ENCODE measurements at places on chromosomes 6 and 20.
A peak's percentile ranks its signal among the peaks of the same experiment; 100 is the strongest.

DNA sequence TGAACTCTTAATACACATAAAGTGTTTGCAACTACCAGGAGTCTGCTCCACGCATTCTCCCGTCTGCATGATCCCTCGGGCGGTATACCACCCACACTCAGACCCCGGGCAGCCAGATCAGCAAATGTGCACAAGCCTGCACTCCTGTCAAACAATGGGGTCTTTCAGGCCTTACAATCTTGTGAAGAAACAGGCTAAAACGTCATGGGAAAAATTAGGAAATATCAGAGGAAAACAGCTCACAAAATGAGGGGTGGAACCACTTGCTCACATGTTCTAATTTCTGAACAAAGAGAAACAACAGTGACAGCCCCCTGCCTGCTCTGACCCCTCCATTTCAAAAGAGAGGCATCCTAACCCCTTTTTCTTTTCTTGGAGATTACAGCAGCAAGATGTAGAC lies 69.4 kb downstream of the BACH2 start:
- no peak for DNase-seq

DNA sequence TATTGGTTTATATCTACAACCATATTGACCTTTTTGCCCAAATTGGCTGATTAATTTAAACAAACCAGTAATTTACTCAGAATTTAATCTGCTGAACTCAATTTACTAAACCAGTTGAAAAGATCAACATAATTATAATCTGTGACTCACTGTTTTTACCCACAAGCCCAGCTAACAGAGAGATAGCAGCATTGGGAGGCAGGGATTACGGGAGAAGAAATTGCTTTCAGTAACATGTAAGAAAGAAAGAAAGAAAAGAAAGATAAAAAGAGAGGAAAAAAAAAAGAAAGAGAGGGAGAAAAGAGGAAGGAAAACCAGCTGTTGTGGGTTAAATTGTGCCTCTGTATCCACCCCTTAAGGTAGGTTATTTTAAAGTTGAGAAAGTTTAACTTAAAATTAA lies 13.3 kb upstream of the RHAG start:
- no peak for DNase-seq

DNA sequence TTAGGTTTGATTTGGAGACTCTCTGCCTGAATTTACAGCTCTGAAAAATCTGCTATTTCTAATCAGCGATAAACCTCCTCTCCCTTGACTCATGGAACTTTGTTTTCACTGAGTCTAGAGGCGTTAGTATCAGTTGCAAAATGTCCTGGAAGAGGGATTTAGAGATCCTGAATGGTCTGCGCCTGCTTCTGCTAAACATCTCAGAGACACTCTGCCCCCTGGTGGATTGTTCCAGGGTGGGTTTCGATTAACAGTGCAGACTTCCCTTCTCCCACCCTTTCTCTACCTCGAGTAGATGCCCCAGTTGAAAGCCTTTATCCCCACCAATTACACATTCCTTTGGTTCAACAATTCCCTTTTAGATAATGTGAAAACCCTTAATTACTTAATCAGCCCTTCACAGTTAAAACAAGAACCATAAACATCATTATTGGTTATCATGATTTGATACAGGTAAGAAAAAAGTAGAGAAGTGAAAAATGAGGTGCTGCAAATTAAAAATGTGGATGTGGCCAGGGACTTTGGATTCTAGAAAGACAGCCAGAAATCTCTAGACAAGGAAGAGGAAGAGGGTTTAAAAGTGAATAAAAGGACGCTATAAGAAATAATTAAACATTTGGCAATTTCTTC lies 5.5 kb downstream of the HTR1B start:
- no peak for DNase-seq

DNA sequence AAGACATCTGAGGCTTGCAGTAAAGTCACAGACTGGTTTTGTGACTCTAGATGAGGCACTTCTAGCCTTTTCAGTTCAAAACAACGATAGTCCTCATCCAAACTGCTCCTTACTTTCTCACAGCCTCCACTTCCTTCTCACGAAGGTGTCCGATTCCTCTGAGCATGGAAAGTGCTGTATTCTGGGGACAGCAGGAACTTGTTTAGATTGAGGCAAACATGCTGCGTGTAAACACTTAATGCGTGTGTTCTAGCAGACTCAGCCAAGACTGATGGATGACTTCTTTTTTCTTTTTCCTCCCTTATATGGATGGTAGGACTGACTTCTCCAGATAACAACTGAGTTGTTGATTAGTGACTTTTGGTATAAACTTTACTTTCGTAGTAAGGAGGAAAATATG lies 80.2 kb upstream of the PRDM1 start:
- DNase-seq: no peak

GRCh38 chr6:63817492-63818050 lies 182.0 kb downstream of the PHF3 start:
- no peak for DNase-seq

DNA sequence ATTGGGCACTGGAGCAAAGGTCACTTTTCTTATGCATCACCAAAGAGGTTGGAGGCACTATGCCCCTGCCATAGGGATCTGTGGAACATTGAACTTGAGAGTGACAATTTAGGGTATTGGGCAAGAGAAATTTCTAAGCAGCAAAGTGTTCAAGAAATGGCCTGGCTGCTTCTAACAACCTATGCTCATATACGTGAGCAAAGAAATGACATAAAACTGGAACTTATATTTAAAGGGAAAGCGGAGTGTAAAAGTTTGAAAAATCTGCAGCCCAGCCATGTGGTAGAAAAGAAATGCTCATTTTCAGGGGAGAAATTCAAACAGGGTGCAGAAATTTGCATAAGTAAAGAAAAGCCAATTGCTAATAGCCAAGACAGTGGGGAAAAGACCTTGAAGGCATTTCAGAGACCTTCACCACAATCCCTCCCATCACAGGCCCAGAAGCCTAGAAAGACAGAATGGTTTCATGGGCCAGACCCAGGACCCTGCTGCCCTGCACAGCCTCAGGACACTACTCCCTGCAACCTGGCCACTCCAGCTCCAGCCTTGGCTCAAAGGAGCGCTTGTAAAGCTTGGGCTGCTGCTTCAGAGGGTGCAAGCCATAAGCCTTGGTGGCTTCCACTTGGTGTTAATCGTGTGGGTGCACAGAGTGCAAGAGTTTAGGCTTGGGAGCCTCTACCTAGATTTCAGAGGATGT lies 24.4 kb downstream of the NCR2 start:
- DNase-seq: no peak

- no peak for DNase-seq
Observed at GRCh38 chr6:35048631-35049083, 92.5 kb downstream of the TCP11 start.

DNA sequence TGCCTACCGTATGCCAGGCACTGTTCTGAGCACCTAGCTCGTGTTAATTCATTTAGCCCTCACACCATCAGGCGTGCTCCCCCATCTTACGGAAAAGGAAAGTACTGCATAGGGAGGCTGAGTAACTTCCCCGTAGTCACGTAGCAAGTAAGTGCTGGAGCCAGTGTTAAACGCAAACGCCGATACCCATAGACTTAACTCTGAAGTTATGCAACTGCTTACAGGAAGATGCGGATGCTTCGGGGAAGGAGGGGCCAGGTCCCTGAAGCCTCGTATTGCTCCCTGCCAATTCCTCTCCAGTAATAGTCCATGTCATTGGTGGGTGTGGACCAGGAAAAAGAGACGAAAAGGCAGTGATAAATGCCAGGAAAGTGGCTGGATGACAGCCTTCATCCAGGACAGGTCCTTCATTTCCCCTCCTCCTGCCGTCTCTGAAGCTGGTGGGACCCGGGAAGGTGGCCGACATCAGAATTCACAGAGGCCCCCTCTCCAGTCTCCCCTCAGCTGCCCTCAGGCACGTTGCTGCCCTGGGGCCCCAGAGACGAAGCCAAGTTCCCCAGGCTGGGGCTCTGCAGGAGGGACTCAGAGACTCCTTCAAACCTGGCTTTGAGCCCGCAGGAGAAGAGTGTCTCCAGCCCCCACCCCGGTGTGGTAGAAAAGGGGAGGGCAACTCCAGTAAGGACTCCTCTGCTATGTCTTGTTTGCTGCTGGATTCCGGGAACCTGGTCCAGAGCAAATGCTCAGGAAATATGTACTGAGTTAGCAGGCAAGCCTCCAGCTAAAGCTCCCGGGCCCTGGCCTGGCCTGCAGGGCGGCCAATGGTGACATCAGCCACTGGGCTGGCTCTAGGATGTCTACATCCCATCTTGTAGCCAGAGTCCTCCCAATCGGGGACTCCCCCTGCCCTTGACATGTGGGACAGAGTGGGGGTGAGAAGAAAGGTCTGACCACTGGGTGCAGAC lies 37.8 kb downstream of the RAB44 start:
- no peak for DNase-seq

- DNase-seq: no peak
Observed at GRCh38 chr6:96468281-96468680, 53.3 kb upstream of the UFL1 start.

DNA sequence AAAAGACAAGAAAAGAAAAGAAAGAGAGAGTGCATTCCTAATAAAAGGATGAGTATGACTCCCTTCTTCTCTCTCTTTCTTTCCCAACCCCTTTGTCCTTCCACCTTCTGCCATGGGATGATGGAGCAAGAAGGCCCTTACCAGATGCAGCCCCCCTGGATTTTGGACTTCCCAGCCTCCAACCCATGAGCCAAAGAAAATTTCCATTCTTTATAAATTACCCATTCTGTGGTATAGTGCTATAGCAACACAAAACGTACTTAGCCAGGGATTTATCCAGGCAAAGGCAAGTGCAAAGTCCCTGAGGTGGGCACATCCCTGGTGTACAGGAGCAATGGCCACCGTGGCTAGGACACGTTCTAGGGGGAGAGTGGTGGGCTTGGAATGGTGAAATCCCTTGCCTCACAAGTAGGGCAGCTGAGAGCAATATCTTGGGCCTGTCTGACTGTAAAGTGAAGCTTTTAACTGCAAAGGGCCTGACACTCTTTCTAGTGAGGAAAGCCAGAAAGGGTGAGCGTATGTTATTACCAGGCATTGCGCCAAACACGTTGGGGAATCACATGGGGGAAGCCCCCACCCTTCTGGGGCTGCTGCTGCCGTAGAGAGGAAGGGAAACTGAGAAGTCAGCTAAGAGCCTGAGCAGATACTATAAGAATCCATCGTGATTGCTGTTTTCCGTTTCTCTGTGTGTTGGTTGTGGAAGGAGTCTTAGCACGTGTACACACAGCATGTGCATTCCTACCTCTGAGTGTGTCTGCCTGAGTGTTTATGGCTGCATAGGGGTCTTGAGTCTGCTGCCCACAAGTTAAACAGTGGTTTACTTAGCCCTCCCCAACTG lies 50.7 kb upstream of the SIRPA start:
- no peak for DNase-seq

- no peak for DNase-seq
Observed at GRCh38 chr6:121608270-121608669, 172.8 kb downstream of the GJA1 start.

DNA sequence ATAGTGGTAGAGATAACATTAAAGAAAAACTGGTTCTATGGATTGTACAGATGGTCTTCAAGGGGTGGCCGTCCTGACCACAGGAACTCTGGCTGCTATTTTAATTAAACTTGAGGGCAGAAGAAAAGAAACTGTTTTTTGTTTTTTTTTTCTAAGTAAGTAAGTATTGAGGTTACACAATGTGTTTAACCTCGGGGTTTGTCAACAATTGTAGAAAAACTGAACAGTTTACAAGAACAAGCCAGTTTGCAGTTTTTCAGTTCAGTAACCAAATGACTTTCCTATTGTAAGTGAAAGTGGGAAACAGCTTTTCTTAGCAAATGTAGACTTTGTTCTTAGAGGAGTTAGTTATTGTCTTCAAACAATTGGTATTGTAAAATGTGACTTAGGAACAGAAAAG lies 77.0 kb downstream of the PLCB1 start:
- no peak for DNase-seq

- DNase-seq: peak; percentile 71
Observed at GRCh38 chr20:653110-653589, at the start of gene SRXN1. Gene SRXN1, minus strand, starts transcription at chr20:653200. Its CDS starts 15 bp downstream, at chr20:653185.

DNA sequence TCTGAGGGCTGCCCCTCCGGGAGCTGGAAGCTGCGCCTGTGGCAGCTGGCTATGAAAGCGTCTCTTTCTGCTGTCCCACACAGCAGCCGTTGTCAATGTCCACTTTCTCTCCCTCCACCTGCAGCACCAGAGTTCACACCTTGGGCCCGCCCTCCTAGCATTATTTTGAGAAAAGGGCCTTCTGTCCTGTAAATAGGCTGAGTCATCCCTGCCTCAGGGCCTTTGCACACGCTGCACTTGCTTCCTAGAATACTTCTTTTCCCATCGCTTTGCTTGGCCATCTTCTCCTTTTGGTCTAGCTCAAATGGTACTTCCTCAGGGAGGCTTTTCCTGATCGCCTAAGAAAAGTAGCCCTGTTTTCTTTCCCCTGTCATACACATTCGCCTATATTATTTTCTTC lies 69.3 kb upstream of the ZNFX1 start:
- no peak for DNase-seq

DNA sequence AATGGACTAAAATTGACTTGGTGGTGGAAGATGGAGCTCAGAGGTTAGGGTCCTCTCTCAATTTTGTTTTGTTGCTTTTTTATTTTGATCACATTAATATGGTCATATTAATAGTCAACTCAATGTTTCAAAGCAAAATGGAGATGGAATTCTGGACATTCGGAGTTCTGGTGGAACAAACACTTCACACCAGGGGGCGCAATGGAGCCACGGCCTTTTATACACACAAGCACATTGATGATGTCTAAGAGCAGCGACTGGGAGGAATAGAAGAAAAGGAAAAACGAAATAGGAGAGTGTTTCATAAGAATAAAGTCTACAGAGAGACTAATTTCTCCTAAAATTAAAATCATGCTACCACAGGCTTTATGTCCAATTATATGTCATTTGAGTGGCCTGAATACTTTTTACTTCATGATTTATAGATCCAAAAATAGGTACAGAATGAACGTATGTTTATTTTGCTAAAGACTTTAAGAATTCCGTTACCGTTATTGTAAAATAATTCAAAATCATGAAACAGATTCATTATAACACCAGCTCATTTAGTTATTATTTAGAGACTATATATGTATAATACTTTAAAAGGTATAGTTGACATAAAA lies 197.6 kb upstream of the SASH1 start:
- peak; percentile 24 for DNase-seq

- no peak for DNase-seq
Observed at GRCh38 chr6:79713701-79714322, 82.7 kb downstream of the SH3BGRL2 start.

GRCh38 chr6:126038234-126038633 lies 51.9 kb downstream of the TRMT11 start:
- no peak for DNase-seq

DNA sequence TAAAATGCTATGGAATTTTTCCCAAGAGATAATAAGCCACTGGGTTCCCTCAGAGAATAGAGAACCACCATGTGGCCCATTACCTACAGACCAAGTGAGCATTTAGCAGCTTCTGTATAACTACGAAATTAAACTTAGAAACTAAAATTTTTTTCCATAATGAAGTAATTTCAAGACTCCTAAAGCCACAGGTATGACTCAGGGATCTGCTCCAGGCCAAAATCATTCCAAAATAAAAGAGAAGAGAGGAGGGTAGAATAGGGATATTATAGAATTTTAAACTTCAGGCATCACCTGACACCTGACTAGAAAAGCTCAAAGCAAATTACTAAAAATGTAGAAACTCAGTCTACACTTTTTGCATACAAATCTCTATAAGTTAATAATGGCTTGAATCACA lies 108.9 kb upstream of the DST start:
- no peak for DNase-seq

- no peak for DNase-seq
Observed at GRCh38 chr6:158816803-158817727, 2.1 kb downstream of the EZR start.

Data from stimulated activated CD8-positive, alpha-beta memory T cell treated with anti-CD3 and anti-CD28 coated beads, Interleukin-15, amount 100 ng/mL, for 24 hours (primary cell).